ENCODE measurements at places on chromosomes 7 and 10.

GRCh38 chr10:30816159-30816819 is 186.7 kb upstream of the LYZL2 start:
- no peak for DNase-seq

DNA sequence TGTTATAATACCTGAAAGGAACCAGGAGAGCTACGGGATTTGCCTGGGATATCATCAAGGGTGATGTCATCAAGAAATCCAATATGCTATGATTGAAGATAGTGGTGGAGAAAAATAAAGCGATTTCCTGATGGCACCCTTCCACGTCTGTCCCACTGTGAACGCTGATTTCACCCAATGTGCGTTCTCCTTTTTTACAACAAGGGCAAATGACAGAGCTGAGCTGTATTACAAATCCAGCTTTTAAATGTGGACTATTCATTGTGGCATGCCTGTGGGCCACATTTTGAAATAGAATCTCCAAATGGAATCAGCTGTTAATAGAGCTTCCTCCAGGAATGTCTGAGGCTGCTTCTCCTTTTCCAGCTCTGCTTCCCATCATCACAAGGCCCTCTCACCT is 23.3 kb downstream of the SLC13A4 start:
- no peak for DNase-seq

GRCh38 chr10:133185916-133186315 is 25.9 kb downstream of the KNDC1 start:
- DNase-seq: no peak

DNA sequence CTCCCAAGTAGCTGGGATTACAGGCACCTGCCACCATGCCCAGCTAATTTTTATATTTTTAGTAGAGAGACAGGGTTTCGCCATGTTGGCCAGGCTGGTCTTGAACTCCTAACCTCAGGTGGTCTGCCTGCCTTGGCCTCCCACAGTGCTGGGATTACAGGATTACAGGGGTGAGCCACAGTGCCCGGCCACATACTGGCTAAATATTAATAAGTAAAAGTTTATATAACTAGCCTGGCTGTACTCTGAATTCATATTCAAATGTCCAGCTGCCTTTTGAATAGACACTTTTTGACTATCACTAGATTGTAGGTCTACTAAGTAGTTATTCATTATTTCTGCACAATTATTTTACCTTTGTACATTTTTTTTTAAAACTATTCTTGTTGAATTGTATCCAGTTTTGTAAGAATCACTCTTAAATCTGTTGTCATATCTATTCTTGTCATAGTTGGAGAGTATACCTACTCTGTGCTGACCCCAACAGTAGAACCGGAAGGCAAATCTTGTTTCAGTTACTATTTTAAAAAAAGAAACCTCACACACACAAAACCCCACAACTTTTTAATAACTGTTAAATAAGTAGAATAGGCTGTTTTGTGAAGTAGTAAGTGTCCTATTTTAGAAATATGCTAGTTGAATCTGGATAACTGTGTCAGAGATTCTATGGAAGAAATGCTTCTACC is 29.6 kb downstream of the MINPP1 start:
- no peak for DNase-seq

DNA sequence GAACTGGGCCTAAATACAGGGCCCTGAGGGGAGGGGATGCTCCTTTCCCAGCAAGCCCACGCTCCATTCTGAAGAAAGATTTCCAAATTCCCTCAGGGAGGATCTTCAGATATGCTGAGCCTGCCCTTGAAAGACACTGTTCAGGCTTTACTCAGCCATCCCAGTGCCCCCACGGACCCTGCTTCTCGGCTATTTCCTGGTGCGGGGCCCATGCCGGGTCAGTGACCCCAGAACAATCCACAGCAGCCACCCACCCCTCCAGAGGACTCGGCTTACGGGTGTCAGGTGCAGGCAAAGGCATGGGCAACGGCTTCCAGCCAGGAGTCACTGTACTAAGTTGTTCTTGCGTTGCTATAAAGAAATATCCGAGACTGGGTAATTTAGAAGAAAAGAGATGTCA is 137.1 kb downstream of the OAT start:
- DNase-seq: no peak

DNA sequence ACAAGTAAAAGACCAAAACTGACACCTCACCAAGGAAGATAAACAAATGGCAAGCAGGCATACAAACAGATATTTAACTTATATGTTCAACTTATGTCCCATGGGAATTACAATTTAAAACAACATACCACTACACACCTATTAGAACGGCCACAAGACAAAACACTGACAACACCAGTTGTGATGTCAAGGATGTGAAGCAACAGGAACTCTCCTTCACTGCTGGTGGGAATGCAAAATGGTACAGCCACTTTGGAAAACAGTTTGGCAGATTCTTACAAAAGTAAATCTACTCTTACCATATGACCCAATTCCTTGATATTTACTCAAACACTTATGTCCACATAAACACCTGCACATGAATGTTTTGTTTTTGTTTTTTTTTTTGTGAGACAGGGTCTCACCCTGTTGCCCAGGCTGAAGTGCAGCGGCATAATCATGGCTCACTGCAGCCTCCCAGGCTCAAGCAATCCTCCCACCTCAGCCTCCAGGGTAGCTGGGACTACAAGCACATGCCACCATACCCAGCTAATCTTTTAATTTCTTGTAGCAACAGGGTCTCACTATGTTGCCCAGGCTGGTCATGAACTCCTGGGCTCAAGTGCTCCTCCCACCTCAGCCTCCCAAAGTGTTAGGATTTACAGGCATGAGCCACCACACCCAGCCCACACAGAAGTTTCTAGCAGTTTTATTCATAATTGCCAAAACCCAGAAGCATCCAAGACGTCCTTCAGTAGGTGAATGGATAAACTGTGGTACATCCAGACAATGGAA is 27.3 kb downstream of the HERC4 start:
- DNase-seq: no peak

DNA sequence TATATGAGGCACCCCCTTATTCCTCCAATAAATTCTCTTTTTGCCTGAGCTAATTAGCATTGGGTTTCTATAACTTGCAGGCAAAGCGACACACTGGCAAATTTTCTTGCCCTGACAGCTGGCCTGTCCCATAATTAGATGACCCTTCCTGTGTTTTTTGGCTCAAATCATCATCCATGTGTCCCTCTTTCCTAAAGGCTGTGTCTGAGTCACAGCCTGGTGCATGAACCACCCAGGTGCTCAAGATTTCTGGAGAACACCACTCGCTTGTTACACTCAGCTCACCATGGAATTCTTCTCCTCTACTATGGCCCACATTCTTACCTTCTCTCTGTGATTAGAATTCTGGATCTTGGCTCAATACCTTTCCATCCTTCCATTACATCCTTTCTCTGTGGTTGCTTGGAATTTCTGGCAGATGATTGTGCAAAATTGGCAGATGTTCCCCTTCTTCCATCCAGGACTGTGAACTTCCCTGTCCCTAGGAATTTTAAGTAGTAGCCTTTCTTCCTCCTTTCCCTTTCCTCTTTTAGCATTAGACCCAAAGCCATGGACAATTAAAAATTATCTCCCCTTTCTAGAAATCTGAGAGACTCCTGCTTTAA is 116.0 kb upstream of the ANKRD1 start:
- DNase-seq: no peak

- DNase-seq: no peak
These were observed 273.3 kb downstream of the DNAJB6 start for GRCh38 chr7:157609932-157610640.

GRCh38 chr7:133911724-133912123 is 215.4 kb upstream of the LRGUK start:
- no peak for DNase-seq

GRCh38 chr7:151709141-151710038 is 167.5 kb downstream of the PRKAG2 start:
- DNase-seq: no peak

- DNase-seq: no peak
These were observed 16.5 kb upstream of the SKAP2 start for GRCh38 chr7:26880852-26881251.

GRCh38 chr10:120600871-120601649 is 144.0 kb downstream of the PLPP4 start:
- DNase-seq: no peak

DNA sequence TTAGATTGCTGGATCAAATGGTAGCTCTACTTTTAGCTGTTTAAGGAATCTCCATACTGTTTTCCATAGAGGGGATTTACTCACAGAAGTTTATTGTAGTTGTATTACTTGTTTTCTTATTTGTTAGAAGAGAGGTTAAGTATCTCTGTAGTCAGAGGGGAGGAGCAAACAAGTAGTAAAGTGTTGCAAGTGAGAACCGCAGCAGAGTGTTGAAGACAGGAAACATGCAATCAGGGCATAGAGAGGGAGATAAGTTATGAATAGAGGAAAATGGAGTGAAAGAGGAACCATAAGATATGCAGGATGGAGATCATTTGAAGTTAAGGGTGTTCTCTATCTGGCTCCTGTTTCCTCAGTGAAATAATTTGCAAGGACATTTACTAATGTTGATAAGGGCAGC is 331.4 kb upstream of the TMEM229A start:
- DNase-seq: no peak

DNA sequence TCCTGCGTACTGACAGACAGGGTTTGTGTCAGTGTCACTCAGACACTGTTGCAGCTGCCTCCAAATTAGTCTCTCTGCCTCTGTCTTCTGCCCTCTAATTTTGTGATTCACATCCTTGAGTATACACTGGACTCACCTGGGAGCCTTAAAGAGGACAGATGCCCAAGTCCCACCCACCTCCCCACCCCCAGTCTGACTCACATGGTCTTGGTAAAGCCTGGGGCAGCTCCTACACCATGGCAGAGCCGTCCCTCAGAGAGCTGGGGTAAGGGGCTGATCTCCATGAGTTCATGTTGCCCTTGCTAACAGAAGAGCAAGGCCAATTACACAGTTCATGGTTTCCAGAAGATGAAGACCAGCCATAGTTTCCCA is 197.6 kb upstream of the STK17A start:
- DNase-seq: no peak

DNA sequence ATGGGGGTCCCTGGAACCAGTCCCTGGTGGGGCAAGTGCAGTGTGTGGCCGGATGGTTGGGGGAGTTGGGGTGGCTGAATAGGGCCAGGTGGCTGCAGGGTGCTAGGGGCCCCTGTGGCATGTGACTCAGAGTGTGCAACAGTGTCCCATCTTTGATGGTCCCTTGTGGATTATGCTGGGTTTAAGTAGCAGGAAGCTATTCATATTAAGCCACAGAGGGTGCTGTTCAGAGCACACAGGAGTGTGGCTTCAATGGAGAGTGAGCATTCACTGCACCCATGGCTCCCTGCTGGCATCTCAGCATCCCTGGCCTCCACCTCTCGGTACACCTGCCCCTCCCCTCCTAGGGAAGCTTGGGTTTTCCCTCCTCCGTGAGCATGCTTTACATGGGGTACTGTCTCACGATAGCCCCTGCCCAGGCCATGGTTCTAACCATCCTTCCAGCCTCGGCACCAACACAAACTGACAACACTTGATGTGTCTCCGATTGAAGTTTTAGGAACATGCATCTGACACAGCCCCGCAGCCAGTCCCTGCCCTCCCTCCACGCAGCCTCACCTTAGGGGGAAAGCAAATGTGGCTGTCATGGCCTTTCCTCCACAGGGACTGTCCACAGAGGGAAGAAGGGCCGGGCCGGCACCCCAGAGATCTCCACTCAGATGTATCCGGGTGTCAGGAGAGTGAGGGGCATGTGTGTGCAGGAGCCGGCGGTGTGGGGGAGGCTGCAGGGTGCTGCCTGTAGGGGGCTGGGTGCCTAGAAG is 30.4 kb upstream of the PPIF start:
- DNase-seq: no peak

- no peak for DNase-seq
These were observed 37.1 kb downstream of the GNG11 start for GRCh38 chr7:93958651-93959050.

DNA sequence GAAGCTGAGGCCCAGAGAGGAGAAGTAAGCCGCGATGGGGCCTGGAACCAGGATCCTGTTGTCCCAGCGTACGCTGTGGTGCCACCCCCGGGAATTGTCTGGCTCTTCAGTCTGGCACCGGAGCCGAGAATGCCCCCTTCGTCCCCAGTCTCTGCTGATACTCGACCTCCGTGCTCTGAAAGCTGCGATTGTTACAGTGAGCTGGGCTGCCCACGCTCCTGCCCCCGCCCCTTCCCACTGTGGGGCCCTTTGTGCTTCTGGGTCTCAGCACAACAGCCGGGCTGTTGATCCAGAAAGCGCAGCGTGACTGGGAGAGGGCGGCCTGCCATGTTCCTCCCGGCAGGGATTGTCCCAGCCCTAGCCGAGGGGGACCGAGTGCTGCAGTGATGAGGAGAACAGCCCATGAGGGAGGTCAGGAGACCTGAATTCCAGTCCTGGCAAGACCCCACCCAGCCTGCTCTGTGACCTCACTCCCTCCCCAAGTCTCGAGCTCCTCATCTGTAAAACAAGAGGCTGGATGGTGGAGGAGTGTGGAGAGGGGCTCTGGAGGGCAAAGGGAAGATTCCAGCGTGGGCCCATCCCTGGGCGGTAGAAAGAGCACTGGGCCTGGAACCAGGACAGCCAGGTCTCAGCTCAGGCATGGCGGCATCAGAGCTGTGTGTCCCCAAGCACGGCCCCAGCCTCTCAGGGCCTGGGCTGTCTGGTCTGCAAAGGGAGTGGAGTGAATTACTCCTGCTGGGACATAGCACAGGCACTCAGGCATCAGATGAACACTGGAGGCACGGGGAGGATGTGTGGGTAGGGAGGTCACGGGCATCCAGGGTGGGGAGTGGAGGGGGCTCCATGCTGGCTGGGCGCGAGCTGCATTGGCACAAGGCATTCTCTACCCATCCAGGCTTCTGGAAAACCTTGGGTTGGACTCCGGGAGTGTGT is 43.6 kb downstream of the TSPAN15 start:
- DNase-seq: no peak

GRCh38 chr10:35854661-35855060 is 212.6 kb upstream of the FZD8 start:
- no peak for DNase-seq

DNA sequence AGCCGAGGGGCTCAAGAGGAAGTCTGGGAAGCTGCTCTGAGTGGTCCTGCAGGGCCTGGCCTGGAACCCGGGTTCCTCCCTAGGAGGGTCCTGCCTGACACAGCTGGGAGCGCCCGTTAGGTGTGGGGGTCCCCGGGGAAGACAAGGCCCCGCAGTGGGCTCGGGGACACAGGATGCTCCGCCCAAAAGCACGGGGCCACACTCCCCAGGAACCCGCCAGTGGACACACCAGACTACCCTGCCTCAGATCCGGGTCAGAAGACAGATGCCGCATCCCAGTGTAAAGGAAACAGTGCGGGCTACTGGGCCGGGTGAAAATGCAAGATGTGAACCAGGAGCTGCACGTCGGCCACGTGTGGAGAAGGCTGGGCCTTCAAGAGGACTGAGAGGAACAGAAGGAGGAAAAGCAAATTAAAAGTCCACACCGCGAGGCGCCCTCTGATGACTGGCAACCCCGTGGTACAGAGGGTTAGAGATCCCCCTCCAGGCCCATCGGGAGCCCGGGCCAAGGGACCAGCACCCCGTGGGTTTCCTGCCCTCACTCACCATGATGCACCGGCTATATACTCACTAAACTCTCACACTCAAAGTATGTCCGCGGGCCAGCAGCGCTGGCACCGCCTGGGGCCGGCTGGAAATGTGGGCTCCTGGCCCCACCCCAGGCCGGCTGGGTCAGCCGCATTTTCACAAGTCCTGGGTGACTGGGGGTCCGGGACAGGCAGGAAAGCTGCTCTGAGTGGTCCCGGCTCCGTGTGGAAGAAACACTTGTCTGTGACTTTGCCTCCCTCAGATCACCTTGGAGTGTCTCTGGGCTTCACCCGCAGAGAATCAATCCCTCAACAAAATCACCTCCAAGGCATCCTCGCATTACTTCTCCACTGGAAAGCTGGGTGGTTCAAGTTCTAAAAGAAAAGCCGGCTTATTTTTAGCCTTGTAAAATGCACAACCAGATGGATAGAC is 6.1 kb downstream of the STK32C start:
- DNase-seq: no peak

- DNase-seq: no peak
These were observed 2.6 kb downstream of the LIPA start for GRCh38 chr10:89248990-89249389.
